ENCODE measurements at places on chromosomes 12 and 14.
A peak's percentile ranks its signal among the peaks of the same experiment; 100 is the strongest.

GRCh38 chr14:64701660-64702059 is 2.6 kb upstream of the PLEKHG3 start:
- peak; percentile 28 for DNase-seq

DNA sequence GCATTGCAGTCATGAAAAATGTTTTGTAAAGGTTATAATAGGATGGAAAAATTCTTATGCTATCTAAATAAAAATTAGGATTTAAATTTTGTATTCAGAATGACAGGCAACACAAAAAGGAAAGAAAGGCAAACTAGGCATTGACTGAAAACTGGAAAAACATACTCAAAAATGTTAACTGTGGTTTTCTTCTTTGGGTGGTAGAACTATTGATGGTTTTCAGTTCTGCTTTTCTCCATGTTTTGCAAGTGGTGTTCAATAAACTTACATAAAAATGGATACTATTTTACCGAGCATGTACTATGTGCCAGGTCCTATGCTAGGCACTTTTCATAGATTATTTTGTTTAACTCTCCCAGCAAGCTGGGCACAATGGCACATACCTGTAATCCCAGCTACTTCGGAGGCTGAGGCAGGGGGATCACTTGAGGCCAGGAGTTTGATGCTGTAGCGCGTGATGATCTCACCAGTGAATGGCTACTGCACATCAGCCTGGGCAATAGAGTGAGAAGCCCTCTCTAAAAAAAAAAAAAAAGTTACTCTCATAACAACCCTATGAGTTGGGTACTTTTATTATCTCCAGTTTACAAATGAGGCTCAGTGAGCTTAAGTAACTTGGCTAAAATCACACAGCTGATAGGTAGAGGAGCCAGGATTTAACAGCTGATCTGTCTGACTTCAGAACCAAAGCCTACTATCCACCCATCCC is 26.3 kb upstream of the TCP11L2 start:
- no peak for DNase-seq

- DNase-seq: no peak
These were observed 15.8 kb upstream of the ORAI1 start for GRCh38 chr12:121610239-121611149.

DNA sequence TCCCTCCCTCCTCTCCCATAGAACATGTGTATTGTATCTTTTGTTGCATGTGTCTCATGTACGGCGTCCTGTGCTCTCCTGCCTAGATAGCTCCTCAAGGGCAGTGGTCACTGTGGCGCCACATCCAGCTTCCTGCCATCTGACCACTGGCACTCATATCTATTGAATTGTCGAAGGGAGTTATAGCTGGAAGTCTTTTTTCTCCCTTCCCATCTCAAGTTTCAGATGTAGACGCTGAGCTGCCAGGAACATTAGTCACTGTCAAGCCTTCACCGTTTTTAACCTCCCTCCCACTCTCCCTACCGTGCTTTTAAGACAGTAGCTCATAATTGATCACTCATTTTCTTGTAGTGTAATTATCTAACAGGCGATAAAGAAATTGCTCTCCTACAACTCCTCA is 33.0 kb downstream of the MTHFD1 start:
- no peak for DNase-seq

GRCh38 chr14:89368490-89369477 is 48.2 kb downstream of the FOXN3 start:
- DNase-seq: no peak

GRCh38 chr12:130764475-130765185 is 48.5 kb upstream of the RIMBP2 start:
- no peak for DNase-seq

- DNase-seq: no peak
These were observed 29.1 kb upstream of the KLRB1 start for GRCh38 chr12:9636851-9637206.

DNA sequence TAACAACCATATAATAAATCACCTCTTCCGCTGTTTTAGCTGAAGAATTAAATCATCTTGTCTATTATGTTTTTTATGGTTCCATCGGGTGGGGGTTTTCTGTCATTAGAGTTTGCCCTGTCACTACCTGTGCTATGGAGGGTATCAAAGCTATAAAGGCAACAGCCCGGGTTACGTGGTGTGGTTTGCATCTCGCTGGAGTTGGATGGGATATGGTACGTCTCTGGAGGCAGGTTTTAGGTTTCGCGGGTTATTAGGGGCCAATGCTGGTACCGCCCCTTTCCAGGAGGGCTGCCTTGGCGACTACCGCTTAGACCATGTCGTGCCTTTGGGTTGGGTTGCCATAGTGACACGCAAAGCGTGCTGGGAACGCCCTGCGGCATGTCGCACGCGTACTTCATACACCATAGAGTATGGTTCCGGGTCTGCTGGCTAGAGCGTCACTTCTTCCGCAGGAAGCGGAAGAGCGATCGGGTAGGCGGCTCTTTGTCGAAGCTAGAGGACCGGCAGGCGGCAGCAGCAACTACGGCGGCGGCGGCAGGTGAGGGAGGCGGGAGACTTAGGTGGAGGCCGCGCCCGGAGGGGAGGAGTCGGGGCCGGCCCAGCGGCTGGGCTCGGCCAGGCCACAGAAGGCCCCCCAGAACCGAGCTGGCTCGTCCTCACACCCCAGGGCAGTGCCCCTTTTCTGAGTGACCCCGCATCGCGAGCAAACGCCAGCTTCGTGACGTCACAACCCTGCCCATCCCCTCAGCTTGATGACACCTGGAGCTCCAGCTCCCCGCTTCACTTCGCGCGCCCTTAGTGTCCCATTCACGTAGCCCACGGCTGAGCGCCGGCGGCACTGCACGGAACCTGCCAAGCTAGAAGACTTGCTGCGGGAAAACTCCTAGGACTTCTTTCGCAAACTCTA is at the start of gene ZC3H10:
ZC3H10 (plus strand) TSS at position 489 of the 910 bp plus-strand sequence. CDS start 2,297 bp downstream, outside the sequence.
- peak; percentile 95 for DNase-seq

DNA sequence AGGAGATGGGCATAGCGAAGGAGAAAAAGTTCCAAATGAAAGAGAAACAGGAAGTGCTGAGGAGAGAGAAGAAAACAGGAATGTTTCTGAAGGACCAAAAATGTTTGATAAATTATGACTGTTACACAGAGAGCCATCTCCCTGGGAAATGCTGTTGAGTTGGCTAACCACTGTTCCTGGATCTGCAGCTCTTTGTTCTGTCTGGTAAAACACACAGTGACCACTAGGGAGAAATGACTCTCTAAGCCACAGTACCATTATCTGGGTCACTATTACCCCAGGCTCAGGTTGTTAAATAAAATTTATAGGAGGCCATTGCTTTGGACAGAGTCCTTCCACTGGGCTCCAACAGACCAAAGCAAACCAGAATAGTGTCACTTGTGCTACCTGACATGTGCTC is 219.3 kb downstream of the CRADD start:
- no peak for DNase-seq

GRCh38 chr12:45789025-45789424 is 59.5 kb downstream of the ARID2 start:
- DNase-seq: no peak

DNA sequence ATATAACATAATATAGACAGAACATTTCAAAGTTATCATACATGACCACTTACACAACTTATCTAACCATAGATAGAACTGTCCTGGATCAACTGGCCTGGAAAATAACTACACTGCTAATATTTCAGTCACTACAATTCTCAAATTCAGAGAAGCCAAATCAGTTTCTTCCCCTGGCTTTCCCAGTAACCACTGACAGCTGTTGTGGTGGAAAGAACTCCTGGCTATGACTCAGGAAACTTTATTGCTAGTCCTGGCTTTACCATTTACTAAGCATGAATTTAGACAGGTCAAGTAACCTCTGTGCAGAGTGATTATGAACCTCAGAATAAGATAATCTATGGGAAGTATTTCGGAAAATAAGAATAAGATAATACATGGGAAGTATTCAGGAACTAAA is 244.9 kb upstream of the DIO2 start:
- no peak for DNase-seq

DNA sequence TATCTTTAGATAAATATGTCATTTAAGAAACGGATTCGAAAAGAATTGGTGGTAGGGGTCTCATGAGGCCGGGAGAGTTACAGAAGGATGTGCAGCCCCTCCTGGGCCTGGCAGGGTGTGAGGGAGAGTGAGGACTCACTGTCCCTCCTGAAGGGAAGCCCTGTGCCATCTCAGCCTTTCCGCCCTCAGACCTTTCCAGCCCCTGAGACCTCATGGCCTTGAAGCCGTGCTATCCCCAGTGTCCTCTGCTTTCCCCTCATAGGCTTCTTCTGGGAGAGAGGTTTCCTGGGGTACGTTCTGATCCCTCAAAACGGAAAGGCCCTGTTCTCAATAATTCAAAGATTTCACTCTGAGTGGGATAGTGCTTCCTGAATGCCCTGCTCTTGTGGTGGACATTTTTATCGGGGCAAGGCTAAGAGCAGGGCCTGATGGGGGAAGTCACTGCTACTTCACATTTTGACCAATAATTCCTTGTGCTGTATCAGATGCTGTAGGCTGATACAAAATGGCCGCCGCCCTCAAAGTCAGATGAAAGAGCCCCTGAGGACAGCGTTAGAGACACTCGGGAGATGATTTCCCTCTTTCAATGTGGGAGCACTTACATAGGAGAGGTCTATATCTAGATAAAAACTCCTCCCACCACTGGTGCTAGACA is 1.3 kb downstream of the CD4 start:
- no peak for DNase-seq

DNA sequence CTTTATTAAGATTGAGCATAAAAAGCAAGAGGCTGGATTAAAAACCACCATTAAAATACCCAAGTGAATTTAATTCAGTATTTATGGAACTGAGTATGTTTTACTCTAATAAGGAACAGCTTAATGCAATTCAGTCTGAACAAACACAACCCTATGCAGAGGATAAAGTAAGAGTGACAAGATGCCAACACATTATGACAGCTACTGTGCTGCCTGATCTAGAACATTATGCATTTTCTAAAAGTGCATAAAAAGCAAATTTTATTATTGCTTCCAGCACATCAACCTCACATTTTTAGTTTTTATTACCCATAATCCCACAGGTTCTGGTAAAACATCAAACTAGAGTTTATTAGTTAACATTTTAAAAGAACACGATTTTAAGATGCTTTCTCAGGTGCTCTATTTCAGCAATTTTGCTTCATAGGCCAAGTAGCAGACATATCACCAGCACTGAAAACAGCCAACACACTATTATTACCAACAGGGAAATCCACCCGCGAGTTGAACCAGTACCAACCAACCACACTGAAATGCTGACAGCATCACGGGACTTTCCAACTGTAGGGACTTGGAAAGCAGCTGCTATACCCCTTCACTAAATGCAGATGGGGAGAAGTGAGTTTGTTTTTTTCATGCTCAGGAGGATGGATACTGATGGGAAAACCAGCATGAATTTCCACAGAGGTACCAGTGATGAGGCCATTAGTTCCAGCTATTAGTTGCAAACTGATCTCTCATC is 372.1 kb downstream of the KCNH5 start:
- DNase-seq: no peak

- DNase-seq: no peak
These were observed 4.1 kb downstream of the SINHCAF start for GRCh38 chr12:31321897-31322228.

GRCh38 chr14:103115845-103116572 is 7.3 kb upstream of the TNFAIP2 start:
- DNase-seq: no peak

DNA sequence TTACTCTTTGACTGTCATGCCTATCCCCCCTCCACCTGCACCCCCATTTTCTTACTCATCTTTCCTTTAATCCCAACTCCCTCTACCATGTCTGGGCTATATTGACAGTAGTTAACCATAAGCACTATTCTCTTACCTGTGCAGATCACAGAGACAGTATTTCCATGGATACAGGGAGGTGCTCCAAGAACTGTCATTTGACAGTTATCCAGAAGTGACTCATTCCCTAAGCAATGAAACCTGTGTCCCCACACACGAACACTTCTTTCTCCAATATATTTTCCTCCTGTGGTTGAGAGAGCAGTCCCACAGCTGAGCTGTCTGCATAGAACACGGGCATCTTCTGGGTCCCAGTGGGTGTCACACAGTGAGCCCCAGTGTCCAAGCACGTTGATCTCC is 68.8 kb downstream of the CD163L1 start:
- DNase-seq: no peak

DNA sequence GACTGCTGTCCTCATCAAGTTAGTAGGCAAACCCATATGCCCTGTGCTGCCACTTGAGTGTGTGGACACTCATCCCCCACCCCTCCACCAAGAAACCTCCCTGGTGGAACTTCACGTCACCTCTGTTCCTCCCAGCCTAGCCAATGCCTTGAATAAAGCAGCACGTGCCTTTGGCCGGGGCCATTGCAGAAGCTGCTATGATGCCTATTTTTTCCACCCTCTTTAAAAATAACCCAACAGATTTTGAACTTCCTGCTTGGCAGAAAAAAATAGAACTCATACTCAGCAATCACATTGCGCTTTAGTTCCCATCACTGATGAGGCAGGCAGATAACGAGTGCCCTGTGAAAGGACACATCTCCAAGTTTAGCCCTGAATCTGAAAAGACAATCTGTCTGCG is 23.1 kb upstream of the PWP1 start:
- no peak for DNase-seq

DNA sequence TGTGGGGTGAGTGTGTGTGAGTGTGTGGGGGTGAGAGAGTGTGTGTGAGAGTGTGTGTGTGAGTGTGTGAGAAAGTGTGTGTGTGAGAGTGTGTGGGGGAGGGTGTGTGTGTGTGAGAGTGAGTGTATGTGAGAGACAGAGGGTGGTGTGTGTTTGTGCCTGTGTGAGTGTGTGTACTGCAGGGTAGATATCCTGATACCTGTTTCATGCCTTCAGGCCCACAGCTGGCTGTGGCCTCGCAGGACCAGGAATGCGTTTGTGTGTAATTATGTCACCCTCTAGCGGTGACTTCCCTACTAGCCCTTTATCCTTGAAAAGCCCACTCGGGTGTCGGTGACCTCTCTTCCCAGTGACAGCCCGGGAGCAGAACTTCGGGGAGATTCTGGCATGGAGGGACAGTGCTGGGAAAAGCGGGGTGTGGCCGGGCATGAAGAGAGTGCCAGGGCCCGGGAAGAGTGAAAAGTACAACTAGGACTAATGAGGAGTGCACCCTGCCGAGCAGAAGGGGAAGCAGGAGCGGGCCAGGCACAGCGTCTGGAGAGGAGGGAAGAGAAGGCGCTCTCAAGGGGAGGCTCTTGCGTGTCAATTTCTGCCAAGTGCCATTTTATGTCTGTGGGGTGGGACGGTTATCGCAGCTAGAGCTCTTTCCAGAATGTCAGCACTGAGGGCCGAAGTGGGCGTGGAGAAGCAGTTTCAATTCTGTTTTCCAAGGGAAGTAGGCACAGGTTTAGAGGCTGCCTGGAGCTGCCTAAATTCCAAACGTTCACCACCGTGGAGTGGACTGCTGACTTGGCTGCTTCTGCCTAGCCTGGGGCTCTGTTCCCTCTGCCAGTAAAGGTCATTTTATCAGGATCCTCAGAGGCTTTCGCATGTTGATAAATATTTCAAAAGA is 11.0 kb upstream of the FBXL14 start:
- DNase-seq: peak; percentile 35

GRCh38 chr12:92543840-92544239 is 158.9 kb upstream of the PLEKHG7 start:
- no peak for DNase-seq

DNA sequence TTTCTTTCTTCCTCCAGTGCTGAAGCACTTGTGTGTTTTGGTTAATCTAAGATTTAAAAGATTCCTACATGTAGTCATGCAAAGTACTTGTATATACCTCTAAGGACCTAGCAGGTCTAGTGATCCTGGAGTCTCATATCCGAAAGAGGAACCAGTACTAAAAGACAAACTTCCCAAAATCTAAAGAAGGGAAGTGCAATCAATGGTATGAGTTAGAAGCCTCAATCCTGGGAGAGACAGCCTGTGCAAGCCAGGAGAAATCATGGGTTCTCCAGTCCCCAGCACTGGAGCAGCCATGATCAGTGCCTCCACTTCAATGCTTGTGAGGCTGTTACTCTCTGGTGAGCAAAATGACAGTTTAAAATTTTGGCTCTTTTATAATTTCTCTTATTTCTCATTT is 277.4 kb downstream of the DAD1 start:
- no peak for DNase-seq

Measured in dorsolateral prefrontal cortex (tissue), 122 donors.